ENCODE measurements at places on chromosomes 5 and 9. TPM values are rescaled to one million over a fixed set of nuclear protein-coding genes. Genes with fewer than 3 reads are reported as not detected.

Gene SPAG8
- total RNA-seq = 0.36 TPM

- peaks cover 8% of the 10 kb centered on the region for H3K27me3 ChIP-seq
- no peak for DNase-seq
- H3K27ac ChIP-seq = no peak within 1 kb of the TSS
- H3K36me3 ChIP-seq = no peaks in the 10 kb centered on the region
- H3K4me1 ChIP-seq = no peaks in the 10 kb centered on the region
- no peak within 1 kb of the TSS for H3K4me3 ChIP-seq
Observed at GRCh38 chr9:106862821-106863720, at the start of gene ZNF462. ZNF462 (plus strand) TSS chr9:106863166; CDS start chr9:106923384, 60,218 bp downstream.

DNA sequence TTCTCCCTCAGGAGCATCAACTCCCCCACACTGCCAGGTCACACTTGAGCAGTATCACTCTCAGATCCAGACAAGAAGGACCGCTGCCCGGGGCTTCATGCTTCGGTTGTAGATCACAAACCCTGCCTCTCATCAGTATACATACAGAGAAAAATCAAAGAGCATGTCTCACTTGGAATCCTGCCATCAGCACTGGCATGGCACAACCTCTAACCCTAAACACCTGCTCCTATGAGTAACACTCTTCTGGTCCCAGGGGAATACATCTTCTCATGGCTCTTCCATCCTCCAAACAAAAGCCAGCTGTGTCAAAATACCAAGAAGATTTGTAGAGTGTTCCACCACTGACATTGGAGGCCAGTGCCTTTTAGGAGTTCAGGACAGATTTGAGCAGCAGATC is 84.8 kb upstream of the MIER3 start:
- no peak for DNase-seq
- no peak overlapping the region for H3K27ac ChIP-seq
- H3K27me3 ChIP-seq = peaks cover 10% of the 10 kb centered on the region
- H3K4me3 ChIP-seq = no peak overlapping the region
- H3K4me1 ChIP-seq = no peaks in the 10 kb centered on the region
- no peaks in the 10 kb centered on the region for H3K36me3 ChIP-seq

DNA sequence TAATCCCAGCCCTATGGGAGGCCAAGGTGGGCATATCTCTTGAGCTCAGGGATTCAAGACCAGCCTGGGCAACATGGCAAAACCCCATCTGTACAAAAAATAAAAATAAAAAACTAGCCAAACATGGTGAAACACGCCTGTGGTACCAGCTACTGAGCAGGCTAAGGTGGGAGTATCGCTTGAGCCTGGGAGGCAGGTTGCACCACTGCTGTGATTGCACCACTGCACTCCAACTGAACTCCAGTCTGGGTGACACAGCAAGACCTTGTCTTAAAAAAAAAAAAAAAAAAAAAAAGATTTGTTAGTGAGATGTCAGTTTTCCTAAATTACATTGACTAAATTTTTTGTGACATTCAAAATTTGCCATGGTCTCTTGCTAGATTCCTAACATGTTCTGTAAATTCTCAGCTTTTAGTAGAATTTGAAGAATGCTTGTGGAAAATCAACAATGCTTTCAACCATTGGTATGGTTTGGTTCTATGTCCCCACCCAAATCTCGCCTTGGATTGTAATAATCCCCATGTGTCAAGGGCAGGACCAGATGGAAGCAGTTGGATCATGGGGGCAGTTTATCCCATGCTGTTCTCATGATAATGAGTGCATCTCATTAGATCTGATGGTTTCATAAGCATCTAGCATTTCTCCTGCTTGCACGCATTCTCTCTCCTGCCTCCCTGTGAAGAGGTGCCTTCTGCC is 236.1 kb downstream of the ARRDC3 start:
- no peaks in the 10 kb centered on the region for H3K36me3 ChIP-seq
- no peaks in the 10 kb centered on the region for H3K27me3 ChIP-seq
- no peak overlapping the region for H3K27ac ChIP-seq
- no peak for DNase-seq
- H3K4me3 ChIP-seq = no peak overlapping the region

DNA sequence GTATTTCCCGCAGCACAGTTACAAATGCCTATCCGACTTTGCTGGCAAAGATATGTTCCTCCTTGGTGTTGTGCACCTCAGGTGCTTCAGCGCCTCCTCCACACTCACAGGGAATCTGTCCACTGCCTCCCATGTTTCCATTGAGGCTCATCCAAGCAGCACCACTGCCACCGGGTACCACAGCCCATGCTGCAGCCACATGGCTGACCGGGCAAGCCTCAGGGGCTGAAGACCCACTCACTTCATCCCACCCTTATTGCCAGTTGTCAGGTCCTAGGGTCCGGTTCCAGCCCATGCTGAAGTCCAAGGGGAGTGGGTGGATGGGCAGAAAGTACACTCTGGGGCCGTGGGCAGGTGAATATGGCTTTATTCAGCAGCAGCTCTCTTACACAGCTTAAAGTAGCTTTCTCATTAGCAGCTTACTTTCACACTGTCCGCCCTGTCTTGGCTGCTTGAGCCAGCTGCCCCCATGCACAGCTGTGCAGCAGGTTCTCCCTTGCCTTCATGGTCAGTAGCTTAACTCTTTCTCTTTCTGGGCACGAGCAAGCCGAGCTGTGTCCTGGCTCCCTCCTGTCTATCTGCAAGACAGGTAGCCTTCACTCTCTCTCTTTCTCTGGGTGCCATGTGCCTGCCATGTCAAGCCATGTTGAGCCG is 1052.3 kb downstream of the PTPRD start:
- H3K4me1 ChIP-seq = no peaks in the 10 kb centered on the region
- H3K27me3 ChIP-seq = no peaks in the 10 kb centered on the region
- no peak for DNase-seq
- H3K4me3 ChIP-seq = no peak overlapping the region
- H3K27ac ChIP-seq = no peak overlapping the region

DNA sequence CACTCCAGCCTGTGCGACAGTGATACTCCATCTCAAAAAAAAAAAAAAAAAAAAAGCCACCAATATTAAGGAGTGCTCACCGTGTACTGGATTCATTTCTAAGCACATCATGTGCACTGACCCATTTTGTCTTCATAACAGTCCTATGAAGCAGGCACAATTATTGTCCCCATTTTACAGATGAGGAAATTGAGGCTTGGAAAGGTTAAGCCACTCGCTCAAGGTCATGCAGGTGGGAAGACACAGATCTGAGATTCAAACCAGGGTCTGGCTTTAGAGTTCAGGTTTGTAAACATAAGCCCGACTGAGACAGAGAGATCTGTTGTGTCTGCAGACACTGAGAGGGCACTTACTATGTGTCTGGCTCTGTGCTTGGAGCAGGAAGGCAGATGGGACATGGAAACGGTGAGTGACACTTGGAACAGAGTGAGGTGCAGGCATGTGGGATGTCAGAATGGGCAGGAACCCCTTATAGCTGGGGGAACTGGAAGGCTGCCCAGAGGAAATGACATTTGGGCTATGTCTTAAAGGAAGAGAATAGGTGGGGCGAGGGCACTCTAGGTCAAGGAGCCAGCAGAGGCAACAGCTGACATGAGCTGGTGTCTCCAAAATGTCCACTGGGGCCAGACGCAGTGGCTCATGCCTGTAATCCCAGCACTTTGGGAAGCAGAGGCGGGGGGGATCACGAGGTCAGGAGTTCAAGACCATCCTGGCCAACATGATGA is 69.9 kb downstream of the STK10 start:
- H3K4me1 ChIP-seq = peaks cover 6% of the 10 kb centered on the region
- H3K27me3 ChIP-seq = no peaks in the 10 kb centered on the region
- no peaks in the 10 kb centered on the region for H3K36me3 ChIP-seq
- no peak overlapping the region for H3K4me3 ChIP-seq
- no peak overlapping the region for H3K27ac ChIP-seq
- no peak for DNase-seq

DNA sequence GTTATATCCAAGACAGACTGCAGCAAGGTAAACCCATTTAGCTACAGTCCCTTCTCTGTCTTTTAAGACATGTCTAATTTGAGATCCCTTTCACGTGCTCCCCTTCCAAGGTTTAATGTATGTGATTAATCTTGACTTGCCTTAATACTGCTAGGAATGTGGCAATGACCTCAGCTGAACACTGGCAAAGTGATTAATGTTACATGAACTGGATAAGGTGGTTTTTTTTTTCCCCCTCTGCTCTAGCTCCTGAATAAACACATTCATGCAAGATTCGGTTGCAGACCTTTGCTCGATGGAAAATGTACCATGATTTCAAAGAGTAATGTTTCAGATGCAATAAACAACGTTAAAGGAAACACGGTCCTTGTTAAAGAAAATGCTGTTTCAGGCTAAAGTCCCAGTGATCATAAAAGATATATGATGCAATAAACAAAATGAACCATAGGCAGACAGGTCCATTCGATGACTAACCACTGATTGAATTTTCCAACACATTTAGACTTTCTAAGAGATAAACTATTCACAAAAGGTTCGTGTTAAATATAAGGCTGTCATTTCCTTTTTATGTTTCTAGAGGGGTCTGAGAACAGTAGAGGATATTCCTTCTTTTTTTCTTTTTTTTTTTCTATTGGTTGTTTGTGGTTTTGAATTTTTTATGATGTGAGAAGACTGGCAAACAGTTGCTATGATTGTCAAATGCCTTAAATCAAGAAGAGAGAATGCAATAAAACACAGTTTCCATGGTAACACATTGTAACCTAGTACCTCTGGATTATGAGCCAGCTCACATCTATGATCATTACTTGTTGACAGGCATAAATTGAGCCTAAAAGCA is 44.7 kb upstream of the ZNF608 start:
- peaks cover 6% of the 10 kb centered on the region for H3K27me3 ChIP-seq
- H3K27ac ChIP-seq = no peak overlapping the region
- DNase-seq = no peak

DNA sequence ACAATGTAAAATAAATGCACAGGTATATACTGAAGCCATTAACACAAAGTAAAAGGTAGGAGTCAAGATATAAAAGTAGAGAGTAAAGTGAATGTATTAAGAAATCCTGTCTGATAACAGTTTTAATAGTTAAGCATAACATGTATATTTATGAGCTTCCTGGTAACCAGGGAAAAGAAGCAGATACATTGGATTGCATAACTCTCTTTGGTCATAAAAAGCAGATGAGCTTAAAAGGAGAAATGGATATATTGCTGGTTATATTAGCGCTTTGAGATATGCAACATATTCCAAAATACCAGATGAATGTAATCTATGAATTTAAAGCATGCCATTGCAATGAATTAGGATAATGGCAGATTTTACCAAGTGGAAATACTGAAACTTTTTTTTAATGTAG is 6.2 kb upstream of the TNFSF8 start:
- H3K4me1 ChIP-seq = no peaks in the 10 kb centered on the region
- DNase-seq = no peak
- H3K36me3 ChIP-seq = no peaks in the 10 kb centered on the region
- no peaks in the 10 kb centered on the region for H3K27me3 ChIP-seq
- no peak overlapping the region for H3K4me3 ChIP-seq

DNA sequence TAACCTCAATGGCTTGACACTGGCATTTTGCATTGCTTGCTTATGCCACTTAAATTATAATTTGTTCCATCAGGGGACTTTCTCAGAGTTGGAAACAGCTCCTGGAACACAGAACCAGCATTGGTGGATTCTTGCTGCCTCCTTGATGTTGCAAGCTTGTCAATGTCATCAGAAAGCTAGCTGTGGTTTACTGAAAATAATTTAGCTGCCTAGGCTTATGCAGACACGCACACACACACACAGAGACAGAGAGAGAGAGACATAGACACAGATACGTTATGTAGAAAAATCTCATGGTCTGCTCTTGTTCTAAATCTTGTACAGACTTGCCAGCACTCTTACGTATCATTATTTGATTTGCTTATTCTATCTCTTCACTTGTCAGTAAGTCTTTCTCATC is 78.0 kb downstream of the HMHB1 start:
- H3K27me3 ChIP-seq = no peaks in the 10 kb centered on the region
- no peaks in the 10 kb centered on the region for H3K4me1 ChIP-seq
- no peak overlapping the region for H3K27ac ChIP-seq

DNA sequence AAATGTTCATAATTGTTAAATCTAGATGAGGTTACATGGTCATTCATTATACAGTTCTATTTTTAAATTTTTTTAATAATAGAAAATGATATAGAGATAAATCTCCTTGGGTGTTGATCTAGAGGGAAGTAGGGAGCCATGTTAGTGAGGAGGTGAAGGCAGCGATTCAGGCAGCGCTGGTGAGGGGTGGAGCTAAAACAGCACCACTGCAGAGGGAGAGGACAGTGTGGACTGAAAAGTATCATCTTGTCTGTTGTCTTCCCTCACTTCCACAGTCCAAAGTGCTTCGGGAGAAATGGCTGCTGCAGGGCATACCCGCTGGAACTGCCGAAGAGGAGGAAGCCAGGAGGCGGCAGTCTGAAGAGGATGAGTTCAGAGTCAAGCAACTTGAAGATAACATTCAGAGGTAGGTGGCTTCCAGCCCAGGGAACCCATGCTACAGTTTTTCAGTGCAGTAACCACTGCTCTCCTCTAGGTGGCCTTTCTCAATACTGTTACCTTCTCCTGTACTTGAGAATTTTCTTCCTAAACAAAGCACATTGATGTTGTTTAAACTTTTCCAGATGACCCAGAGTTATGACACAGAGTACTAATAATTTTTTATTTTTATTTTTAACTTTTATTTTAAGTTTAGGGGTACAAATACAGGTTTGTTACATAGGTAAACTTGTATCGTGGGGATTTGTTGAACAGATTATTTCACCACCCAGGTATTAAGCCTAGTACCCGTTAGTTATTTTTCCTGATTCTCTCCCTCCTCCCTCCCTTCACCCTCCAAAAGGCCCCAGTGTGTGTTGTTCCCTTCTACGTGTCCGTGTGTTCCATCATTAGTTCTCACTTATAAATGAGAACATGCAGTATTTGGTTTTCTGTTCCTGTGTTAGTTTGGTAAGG is 100.5 kb downstream of the PALM2AKAP2 start:
- peak; percentile 47 for DNase-seq
- H3K4me1 ChIP-seq = no peaks in the 10 kb centered on the region
- no peaks in the 10 kb centered on the region for H3K27me3 ChIP-seq
- H3K36me3 ChIP-seq = no peaks in the 10 kb centered on the region
- H3K4me3 ChIP-seq = no peak overlapping the region
- H3K27ac ChIP-seq = no peak overlapping the region

- DNase-seq = no peak
- H3K36me3 ChIP-seq = no peaks in the 10 kb centered on the region
- H3K27me3 ChIP-seq = no peaks in the 10 kb centered on the region
Observed at GRCh38 chr5:82816926-82817325, 260.3 kb downstream of the TMEM167A start.

- no peaks in the 10 kb centered on the region for H3K4me1 ChIP-seq
- no peak for DNase-seq
Observed at GRCh38 chr5:53173083-53173482, 63.5 kb upstream of the MOCS2 start.

DNA sequence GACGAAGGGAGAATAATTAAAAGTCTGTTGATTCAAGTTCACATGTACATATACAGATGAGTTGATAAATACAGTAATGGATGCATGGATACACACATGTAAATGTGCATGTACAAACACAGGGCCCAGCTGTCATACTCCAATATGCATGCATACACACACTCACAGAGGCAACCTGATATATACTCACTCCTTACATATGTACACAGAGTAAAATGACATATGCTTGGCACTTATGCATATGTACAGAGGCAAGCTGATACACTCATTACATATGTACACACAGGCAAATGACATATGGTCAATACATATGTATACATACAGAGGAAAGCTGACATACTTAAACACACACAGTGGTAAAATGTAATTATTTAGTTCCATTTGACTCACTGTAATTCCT is 7.2 kb upstream of the TMEFF1 start:
- no peak overlapping the region for H3K4me3 ChIP-seq
- H3K4me1 ChIP-seq = no peaks in the 10 kb centered on the region
- no peaks in the 10 kb centered on the region for H3K36me3 ChIP-seq
- no peak overlapping the region for H3K27ac ChIP-seq
- peaks cover 9% of the 10 kb centered on the region for H3K27me3 ChIP-seq
- DNase-seq = no peak

GRCh38 chr5:58875599-58875998 is 292.7 kb downstream of the RAB3C start:
- no peaks in the 10 kb centered on the region for H3K4me1 ChIP-seq
- no peaks in the 10 kb centered on the region for H3K36me3 ChIP-seq
- H3K4me3 ChIP-seq = no peak overlapping the region
- H3K27ac ChIP-seq = no peak overlapping the region

All from K562 (cell line).